ENCODE measurements at places on chromosomes 6 and 20. TPM values are rescaled to one million over a fixed set of nuclear protein-coding genes. Genes with fewer than 3 reads are reported as not detected.

- peaks cover 10% of the 10 kb centered on the region for H3K4me1 ChIP-seq
- H3K4me3 ChIP-seq, result no peak overlapping the region
- H3K27ac ChIP-seq, result peak overlapping the region; percentile 56
- H3K36me3 ChIP-seq, result peaks cover 7% of the 10 kb centered on the region
- peak; percentile 73 for DNase-seq
These were observed 39.0 kb downstream of the GMPR start for GRCh38 chr6:16277101-16277981.

DNA sequence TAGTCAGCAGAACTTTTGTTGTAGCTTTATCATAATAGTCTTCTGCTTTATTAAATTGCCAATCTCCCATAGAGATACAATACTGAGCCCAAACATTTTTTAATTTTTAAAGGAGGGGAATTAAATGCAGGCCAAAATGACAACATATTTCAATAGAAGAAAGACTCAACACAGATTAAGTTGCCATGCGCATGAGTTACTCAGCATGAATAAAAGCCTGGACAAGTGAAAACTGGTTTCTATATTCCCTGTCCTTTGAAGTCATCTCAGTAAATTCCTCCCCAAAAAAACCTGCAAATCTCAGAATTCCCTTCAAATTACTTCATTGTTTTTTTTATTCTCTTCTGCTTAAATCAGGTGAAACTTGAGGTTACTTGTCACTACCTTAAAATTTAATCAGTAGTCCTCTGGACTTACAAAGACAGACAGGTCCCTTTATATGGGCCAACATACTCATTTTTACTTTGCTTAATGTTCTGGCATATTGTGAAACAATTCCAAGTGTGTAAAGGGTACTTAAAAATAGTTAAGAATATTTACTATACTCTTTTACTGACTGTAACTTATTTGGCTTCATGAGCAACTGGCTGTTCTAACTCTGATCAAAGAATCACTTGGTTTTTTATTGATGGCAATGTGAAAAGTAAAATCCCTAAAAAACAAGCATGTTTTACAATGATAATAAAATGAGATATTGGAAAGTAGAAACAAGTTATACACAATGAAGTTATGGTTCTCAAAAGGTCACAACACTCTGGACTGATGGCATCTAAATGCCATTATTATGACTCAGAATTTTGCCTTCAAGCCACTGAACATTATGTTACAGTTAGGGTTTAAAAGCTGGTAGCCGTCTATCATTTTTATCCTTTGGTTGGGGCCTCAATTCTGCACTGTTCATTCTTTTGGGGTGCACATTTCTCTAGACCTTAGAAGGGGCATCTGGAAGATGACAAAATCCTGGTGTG is 49.9 kb upstream of the COL21A1 start:
- no peaks in the 10 kb centered on the region for H3K4me1 ChIP-seq
- H3K27ac ChIP-seq, result no peak overlapping the region

B4GALT5 gene
- 40.0 TPM for total RNA-seq

DNA sequence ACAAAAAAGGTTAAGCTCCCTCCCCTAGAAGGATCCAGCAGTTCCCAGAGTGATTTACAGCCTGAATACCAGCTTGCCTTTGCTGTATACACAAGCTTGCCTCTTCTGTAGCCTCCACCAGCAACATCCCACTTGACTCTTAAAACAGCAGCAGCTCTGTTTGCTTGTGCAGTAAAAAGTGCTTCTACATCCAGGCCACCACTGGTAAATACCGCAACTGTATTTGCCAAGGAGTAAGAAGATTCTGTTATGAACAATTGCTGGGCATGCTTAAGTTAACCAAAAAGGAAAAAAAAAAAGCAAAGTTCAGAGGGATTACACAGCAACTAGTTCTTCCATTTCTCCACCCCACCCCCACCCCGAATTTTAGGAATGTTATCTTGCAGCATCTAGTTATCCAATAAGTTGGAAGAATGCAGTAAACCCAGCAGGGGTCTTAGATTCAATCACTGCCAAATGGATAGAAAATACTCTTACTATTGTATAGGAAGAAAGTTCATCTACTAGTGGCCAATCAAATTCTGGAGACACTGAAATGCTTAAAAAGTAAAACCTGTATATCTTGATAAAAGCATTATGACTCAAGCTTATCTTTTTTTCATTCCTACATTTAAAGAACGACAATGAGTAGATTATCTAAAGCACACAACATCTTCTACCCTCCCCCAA is 4.8 kb downstream of the SALL4 start:
- H3K36me3 ChIP-seq, result no peaks in the 10 kb centered on the region
- peaks cover 30% of the 10 kb centered on the region for H3K27me3 ChIP-seq
- no peak overlapping the region for H3K4me3 ChIP-seq
- H3K4me1 ChIP-seq, result peaks cover 25% of the 10 kb centered on the region

DNA sequence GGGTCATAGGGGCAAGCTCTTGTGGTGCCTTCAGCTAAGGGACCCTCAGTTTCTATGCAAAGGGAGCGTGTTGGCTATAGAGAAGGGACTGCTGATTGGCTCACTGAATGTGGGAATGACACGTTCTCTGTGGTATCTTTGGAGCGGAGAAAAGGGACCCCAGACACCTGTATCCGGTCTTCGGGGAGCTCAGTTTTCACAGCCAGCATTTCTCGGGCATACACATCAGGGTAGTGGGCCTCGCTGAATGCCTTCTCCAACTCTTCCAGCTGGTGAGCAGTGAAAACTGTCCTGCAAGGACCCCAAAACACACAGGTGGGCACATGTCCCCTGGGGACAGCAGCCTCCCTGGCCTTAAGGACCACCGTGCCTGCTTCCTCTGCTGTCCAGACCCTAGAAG is 3.3 kb downstream of the VSX1 start:
- DNase-seq, result peak; percentile 4
- peaks cover 81% of the 10 kb centered on the region for H3K27me3 ChIP-seq
- no peaks in the 10 kb centered on the region for H3K36me3 ChIP-seq
- H3K4me1 ChIP-seq, result peaks cover 36% of the 10 kb centered on the region
- H3K4me3 ChIP-seq, result no peak overlapping the region

GRCh38 chr6:155473741-155474140 is 18.1 kb upstream of the NOX3 start:
- no peaks in the 10 kb centered on the region for H3K27me3 ChIP-seq
- no peak overlapping the region for H3K27ac ChIP-seq
- no peaks in the 10 kb centered on the region for H3K4me1 ChIP-seq
- H3K4me3 ChIP-seq, result no peak overlapping the region
- no peaks in the 10 kb centered on the region for H3K36me3 ChIP-seq

KIAA0408 gene
- 23.3 TPM for total RNA-seq

SLPI gene
- total RNA-seq, result 167 TPM

SLC17A3 gene
- total RNA-seq, result not detected

BMP2 gene
- total RNA-seq, result 1.2 TPM

DNA sequence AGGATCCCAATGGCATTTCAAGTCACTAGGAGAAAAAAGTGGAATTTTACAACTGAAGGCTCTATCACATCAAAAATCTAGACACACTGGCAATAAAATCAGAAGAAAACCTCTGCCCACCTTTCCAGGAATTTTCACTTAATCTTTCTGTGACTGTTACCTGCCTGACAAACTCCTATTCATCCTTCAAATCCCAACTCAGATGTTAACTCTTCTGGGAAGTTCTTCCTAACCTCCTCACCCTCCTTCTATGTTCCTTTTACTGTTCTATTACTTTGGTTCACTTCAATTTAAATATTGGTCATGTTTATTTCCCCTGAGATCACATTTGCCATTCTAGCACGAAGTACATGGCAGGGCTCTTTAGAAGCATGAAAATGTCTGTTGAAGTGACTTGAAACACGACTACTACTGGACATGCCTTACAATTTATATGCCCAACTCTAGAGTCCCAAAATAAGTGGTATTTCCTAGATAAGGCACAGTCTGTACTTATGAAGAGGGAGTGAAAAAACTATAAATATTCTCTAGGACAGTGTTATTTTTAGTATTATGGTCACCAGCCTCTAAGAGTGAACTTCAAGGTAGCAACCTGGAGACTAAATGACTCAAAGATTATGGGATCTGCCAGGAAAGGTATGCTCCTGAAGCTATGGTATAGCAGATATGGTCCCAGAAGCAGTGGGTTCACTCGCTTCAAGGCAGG is 17.1 kb downstream of the CHD6 start:
- no peak overlapping the region for H3K4me3 ChIP-seq
- H3K27me3 ChIP-seq, result no peaks in the 10 kb centered on the region
- no peak for DNase-seq

CNKSR3 gene
- total RNA-seq, result 40.0 TPM

BTNL2 gene
- total RNA-seq, result not detected

ENPP3 gene
- total RNA-seq, result 0.45 TPM
